ENCODE measurements at places on chromosomes 5 and 9. TPM values are rescaled to one million over a fixed set of nuclear protein-coding genes. Genes with fewer than 3 reads are reported as not detected.

GRCh38 chr5:103397739-103398581, 139.4 kb downstream of the MACIR start:
- H3K36me3 ChIP-seq = no peaks in the 10 kb centered on the region
- no peak for DNase-seq
- H3K27me3 ChIP-seq = no peaks in the 10 kb centered on the region

GRCh38 chr9:69121155-69122081, 52.7 kb upstream of the TJP2 start:
- H3K27ac ChIP-seq = peak overlapping the region; percentile 92
- peak; percentile 74 for DNase-seq
- H3K27me3 ChIP-seq = no peaks in the 10 kb centered on the region

DNA sequence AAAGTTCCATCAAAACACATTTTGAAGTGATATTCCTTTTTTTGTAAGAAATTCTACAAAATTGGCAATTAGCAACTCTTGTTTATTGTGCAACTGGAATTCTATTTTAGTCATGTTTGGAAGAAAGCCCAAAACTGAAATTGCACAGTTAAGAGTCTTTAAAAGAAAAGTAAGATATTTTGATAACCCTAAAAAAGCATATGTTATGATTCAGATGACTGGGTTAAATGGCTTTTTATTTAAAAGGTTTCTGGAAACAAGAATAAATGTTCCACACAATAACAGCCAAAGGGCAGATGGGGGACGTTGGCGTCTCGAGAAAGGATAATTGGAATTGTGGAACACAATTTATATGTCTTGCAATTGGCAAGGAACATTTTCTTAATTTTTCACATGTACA, 275.2 kb downstream of the CDH9 start:
- H3K4me3 ChIP-seq = no peak overlapping the region
- H3K4me1 ChIP-seq = no peaks in the 10 kb centered on the region
- no peak overlapping the region for H3K27ac ChIP-seq
- DNase-seq = no peak
- no peaks in the 10 kb centered on the region for H3K36me3 ChIP-seq

- H3K4me1 ChIP-seq = peaks cover 18% of the 10 kb centered on the region
- peaks cover 27% of the 10 kb centered on the region for H3K36me3 ChIP-seq
- H3K27me3 ChIP-seq = no peaks in the 10 kb centered on the region
- H3K27ac ChIP-seq = peak overlapping the region; percentile 74
Observed at GRCh38 chr9:128160603-128160987, 530 bp downstream of the BBLN start.

- DNase-seq = no peak
- no peak overlapping the region for H3K27ac ChIP-seq
- H3K4me3 ChIP-seq = no peak overlapping the region
- H3K27me3 ChIP-seq = peaks cover 32% of the 10 kb centered on the region
Observed at GRCh38 chr5:167579693-167580055, 711.8 kb upstream of the WWC1 start.

DNA sequence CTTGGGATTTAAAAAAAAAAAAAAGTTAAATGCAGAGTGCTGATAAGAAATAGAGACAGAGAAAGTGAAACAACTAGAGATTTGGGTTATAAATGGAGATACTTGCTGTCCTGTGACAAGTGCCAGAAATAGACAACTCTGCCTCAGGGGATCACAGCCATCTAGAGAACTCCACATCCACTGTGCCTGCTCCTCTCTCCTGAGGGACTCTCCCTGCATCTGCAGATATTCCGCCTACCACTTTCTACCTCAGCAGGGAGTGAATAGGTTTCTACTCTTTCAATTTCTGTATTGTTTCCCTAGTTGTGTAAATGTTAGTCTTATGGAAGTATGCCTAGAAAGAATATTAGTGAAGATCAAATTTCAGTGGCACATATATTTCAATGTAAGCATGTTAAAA, 307.2 kb downstream of the HTR1A start:
- no peaks in the 10 kb centered on the region for H3K4me1 ChIP-seq
- DNase-seq = no peak
- no peaks in the 10 kb centered on the region for H3K36me3 ChIP-seq
- no peaks in the 10 kb centered on the region for H3K27me3 ChIP-seq

DNA sequence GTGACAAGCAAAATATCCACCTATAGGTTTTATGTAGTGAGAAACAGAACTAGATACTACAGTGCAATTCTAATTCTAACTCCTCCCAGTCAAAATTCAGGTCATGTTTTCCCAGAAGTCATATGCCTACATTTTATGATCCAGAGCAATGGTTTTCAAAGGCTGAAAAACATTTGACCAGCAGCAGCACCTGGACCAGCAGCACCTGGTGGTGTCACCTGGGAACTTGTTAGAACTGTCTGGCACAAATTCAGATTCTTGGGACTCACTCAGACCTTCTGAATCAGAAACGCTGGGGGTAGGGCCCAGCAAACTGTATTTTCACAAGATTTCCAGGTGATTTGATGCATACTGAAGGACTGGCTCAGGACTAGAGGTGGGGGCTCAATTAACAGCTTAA, 367.7 kb upstream of the RFX3 start:
- H3K4me3 ChIP-seq = no peak overlapping the region
- H3K27ac ChIP-seq = no peak overlapping the region
- H3K4me1 ChIP-seq = peaks cover 7% of the 10 kb centered on the region
- H3K36me3 ChIP-seq = no peaks in the 10 kb centered on the region
- DNase-seq = no peak
- no peaks in the 10 kb centered on the region for H3K27me3 ChIP-seq

- no peaks in the 10 kb centered on the region for H3K36me3 ChIP-seq
- no peaks in the 10 kb centered on the region for H3K27me3 ChIP-seq
- no peak overlapping the region for H3K4me3 ChIP-seq
- no peak for DNase-seq
- no peak overlapping the region for H3K27ac ChIP-seq
Observed at GRCh38 chr5:93756372-93756771, 15.0 kb upstream of the POU5F2 start.

GRCh38 chr5:86523718-86524117, 94.0 kb upstream of the COX7C start:
- H3K27me3 ChIP-seq = no peaks in the 10 kb centered on the region
- no peaks in the 10 kb centered on the region for H3K4me1 ChIP-seq
- H3K4me3 ChIP-seq = no peak overlapping the region

GRCh38 chr9:111943746-111944145, 47.1 kb downstream of the UGCG start:
- no peak overlapping the region for H3K4me3 ChIP-seq
- DNase-seq = no peak
- H3K27ac ChIP-seq = no peak overlapping the region
- H3K4me1 ChIP-seq = peaks cover under 1% of the 10 kb centered on the region

Gene ANGPTL2
- 11.4 TPM for total RNA-seq

Gene INSL4
- not detected for total RNA-seq

Gene CMYA5
- total RNA-seq = 2.0 TPM

Gene SLC12A2
- 24.1 TPM for total RNA-seq

Gene NUTM2G
- total RNA-seq = not detected

Gene PCDHGA3
- total RNA-seq = 1.8 TPM

Gene G3BP1
- 148 TPM for total RNA-seq

Gene BTNL8
- 5.3 TPM for total RNA-seq

Gene GABRA6
- not detected for total RNA-seq

Measured in lower lobe of right lung (tissue), 2 donors.